ENCODE measurements at places on chromosomes 2 and 18.

DNA sequence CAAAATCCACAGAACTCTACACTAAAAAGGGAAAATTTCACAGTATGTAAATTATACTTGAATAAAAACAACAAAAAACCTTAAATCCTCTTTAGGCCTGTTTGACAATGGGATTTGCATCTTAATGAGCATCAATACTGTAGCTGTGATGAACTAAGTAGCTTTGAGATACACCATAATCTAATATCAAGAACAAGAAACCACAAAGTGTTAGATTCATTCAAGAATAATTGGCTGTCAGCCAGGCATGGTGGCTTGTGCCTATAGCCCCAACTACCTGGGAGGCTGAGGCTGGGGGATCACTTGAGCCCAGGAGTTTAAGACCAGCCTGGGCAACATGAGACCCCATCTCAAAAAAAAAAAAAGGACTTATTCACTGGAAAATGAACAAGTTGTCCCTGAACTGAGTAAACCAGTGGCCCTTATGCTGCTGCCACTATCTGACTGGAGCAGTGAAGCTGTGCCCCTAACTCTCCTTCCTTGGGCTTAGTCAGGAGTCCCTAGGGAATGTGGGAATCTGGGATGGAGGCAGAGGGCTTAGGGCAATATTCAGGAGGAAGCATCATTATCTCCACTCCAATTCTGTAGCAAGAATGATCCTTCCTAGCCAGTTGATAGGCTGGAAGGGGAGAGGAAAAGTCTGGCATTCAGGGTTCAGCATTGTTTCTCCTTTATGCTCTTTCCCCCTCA is 88.5 kb downstream of the PRKCE start:
- DNase-seq: no peak

GRCh38 chr2:190970873-190971506 is 43.0 kb downstream of the STAT1 start:
- DNase-seq: no peak

- DNase-seq: peak; percentile 26
These were observed 69.9 kb upstream of the MCFD2 start for GRCh38 chr2:46985512-46985911.

DNA sequence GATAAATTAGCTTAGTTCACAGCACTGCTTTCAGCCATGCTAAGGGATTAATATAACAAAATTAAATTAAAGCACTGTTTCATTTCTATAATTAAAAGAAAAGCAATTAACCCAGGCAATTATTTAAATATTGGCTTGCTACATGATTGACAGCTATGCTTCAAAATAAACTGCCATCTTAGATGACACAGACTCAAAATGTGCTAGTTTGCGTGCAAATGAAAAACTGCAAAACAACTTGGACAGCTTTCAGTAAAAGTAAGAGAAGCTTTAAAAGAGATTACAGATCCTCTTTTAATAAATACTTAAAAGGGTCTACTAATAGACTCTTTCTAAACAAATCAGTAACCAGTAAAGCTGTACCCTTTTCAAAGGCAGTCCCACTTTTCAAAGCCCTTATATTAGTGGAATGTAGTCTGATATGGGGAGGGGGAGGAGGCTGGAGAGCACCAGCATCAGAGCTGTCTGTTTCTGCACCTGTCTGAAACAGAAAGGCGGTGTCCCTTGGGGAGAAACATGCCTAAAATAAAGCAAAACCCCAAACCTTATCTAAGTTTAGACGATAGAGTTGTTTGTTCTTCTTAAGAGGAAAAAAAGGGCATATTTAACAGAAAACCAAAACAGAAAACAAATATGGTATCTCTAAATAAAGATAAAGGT is 20.8 kb downstream of the EIF2AK3 start:
- no peak for DNase-seq

DNA sequence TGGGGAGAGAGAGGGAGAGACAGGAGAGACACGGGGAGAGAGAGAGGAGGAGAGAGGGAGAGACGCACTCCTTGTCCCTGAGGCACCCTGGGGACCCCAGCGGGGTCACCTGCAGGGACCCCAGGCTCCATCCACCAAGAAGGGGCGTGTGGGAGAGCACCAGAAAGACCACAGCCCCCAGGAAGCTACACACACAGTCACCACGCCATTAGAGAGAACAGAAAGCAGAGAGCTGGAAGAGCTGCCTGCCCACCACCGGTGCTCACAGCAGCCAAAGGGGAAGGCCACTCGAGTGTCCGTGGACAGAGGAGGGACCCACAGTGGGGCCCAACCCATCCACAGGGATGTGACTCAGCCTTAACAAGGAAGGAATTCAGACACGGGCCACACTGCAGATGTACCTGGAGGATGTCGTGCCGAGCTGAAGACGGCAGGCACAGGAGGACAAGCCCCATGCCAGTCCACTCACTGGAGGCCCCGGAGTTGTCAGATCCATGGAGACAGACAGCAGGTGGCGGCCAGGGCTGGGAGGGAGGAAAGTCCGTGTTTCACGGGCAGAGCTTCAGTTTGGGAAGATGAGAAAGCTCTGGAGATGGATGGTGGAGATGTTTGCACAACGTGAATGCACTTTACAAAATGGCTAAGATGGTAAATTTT is 11.5 kb upstream of the NFATC1 start:
- no peak for DNase-seq

- peak; percentile 65 for DNase-seq
These were observed 36.2 kb upstream of the HS6ST1 start for GRCh38 chr2:128354726-128355470.

DNA sequence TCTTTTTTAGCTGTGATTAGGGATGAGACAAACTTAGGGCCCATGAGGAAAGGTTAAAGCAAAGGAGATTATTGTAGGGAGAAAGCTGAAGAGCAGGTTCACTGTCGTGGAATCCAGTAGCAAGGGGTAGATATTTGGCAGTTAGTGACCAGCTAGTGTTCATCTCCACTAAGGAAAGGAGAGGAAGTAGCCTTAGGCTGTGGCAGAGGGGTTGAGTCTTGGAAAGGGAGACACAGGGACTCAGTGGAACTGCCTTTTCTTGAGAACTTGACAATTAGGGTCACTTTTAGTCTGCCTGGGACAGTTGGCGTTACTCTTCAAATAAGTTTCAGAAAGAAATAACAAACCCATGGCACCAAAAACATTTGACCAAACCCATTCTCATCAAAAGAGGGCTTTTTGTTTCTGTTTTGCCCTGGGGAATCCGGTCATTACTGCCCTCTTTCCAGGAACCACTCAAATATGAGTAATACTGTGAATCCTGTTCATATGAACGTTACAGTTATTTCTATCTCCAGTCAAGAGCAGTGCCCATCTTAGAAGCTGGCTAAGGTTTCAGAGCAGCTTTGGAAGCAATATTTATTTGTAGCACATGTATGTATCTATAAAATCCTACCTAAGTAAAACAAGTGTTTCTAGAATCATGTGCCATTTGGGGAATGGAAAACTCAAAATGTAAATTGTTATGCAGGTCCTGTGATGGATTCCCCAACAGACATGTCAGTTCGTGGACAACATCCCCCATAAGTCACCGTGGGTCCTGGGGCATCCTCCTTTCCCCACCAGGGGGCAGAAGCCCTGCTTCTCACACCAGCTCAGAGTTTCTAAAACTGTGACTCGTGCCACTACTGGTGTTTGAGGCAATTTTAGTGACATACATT is 77.3 kb upstream of the PHLPP1 start:
- DNase-seq: no peak

- no peak for DNase-seq
These were observed 392.1 kb upstream of the HS6ST1 start for GRCh38 chr2:128710729-128711128.

DNA sequence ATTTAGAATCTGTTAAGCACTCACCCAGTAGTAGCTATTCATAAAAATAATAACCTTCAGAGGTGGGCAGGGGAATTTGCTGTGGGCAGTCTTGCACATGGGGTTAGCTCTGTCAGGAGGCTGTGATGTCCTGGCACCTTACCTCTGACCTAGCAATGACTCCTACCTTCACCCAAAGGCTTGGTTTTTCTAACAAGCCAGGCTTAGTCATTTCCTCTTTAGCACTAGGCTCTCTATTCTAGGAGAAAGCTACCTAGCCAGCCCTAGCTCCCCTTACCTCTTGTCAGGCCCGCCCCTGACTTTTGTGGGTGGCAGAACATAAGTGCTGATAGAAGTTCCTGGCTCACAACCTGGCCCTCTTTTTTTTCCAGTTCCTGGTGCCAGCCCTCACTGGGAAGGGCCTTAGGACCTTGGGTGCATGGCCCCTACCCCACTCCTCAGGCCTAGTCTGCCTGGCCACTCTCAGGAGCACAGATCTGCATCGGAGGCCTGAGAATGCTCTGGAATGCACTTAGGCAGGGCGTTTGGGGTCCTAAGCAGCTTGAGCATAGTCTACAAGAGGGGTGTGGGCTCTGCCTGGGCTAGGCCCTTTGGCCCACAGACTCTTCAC is 17.7 kb downstream of the CPLX4 start:
- DNase-seq: peak; percentile 6

DNA sequence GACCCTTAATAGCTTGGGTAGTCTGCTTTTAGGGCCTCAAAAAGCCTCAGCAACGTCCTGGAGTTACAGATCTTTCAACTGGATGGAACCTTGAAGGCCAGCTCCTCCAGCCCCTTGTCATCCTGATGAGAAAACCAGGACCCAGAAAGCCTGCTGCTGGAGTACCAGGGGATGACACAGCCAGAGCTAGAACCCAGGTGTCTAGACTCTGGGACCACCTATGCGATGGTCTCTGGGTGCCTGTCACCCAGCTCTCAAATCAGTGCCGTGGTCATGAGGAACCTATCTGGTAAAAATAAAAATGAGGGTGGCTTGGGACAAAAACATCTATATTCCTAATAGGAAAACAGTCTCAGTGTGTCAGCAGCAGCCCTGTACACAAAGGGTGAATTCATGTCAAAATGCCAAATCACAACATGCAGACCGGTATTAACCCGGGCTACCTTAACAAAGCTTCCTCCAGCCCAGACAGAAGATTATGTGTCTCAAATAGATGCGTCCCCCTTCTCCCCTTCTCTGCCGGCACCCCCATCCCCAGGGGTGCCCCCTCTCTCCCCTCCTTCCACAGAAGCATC is 28.5 kb downstream of the SMAD7 start:
- DNase-seq: peak; percentile 42

DNA sequence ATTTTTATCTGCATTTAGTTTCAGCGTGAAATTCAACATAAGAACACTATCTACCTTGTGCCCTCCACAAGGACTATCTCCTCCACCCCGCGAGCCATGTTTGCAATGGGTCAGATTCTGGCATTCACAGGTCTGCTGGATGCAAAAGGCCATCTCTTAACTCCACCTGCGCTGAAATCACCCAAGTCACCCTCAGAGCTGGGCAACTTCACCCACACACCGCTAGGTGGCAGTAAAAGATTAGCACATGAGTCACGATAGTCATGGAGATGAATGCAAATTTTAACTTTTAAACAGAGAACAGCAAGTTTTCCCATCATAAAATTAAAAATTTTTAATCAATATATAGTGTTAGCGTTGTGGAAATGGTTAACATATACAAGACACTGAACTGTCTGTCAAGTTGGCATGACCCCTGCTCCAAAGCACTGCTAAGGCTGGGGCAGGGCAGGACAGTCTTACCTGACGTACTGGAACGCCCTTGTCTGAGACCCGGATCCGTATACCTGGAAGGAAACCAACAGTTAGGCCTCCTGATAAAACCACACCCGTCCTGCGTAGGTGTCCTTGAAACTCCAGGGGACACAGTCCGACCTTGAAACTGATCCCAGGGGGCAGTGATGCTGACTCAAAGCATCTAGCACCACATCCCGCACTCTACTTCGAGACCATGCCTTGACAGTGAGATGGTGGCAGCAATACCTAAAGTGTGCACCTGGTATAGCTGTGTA is 89.6 kb downstream of the UXS1 start:
- DNase-seq: peak; percentile 54

DNA sequence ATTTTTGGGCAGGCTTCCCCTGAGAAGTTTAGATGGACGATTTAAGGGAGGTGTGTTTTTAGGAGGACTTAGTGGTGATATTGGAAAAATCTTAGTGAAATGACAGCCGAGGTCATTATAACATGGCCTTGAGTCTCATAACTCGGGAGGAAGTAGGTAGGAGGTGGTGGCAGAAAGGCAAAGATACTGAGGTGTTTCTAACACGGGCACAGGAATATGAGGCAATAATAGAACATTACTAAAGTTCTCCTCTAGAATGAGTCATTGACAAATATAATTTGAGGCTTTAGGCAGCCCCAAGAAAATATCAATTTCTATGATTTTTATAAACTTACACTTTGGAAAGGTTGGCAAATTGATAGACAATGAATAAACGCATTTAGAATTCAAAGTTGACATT is 146.1 kb upstream of the ZEB2 start:
- DNase-seq: peak; percentile 46

DNA sequence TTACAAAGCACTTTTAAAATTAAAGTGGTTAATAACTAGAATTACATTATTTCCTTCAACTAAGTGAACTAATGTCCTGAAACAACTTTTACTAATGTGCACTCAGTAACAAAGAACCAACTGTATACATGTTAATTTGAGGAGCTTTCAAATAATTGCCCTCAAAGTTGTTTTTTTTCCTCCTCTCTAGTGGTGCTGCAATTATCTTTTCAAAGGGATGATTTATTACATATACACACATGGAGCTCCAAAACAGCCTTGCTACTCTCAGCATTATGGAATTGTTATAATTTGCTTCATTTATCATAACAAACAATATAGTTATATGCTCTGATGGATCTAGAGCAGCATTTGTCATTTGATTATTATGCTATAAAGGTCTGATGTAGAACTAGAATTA is 246.3 kb upstream of the RASGRP3 start:
- no peak for DNase-seq

DNA sequence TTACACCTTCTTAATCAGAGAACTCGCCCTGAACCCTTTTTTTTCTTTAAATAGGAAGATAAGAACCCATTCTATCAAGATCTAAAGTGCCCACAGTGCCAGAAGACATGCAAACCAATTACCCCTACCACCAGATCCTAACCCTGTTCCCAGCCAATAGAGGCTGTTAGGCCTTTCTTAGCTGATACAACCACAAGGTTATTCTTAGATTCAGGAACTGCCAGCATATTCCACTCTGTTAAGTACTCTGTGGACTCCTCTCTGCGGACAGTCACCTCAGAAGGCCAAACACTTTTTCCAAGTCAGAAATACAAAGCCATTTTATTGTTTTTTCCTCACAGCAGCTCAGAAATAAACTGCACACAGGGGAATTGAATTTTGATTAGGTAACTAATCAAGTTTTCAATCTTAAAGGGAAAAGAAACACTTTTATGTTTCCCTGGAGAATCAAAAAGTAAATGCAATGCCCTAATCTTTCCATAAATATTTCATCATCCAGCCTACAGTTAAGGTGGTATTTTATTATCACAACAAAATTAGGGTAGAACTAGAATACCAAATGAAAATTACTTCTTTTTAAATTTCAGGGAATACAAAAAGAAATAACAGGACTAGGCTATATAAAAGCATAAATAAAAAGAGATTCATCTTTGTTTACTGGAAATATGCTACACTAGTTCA is 111.4 kb downstream of the NBAS start:
- no peak for DNase-seq

DNA sequence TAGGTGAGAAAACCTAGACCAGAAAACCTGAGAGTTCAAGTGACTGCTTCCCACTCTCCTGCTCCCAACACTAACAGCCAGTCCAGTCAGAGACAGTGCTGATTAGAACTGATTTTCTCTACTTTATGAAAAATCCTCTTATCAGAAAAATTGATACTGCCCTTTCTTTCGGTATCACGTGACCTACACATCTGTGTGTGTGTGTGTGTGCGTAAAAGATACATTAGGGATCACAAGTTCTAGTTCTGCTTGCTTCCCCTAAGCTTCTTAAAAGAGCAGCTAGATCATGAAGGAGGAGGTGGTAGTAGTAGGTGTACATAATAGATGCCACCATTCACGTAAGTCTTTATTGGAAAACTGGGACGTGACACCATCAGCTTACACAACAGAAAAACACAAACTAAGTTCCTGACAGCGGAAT is 1.5 kb downstream of the ARL5A start:
- DNase-seq: peak; percentile 27

- DNase-seq: no peak
These were observed 115.9 kb downstream of the VAPA start for GRCh38 chr18:10029711-10030110.
